T-helper 2 cell (primary cell): ENCODE measurements at places on chromosomes 4 and X.

DNA sequence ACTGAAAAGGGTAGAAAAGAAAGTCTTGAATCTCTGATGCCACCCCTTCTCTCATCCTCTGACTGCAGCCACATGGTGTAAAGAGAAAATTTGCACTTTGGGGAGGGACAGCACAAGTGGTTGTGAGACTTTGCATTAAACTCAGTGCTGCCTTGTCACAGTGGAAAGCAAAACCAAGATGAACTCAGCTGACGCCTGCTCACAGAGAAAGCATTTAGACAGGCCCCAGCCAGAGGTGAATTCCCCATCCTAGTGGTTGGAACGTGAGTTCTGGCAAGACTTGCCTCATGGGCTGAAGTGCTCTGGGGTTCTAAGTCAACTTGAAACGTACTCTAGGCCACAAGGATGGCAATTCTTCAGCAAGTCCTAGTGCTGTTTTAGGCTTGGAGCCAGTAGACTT, 1101.4 kb downstream of the ADGRL3 start:
- no peak for DNase-seq

GRCh38 chrX:20718592-20719380, 452.1 kb upstream of the RPS6KA3 start:
- DNase-seq, result no peak

GRCh38 chr4:56187688-56188087, 199.6 kb downstream of the AASDH start:
- no peak for DNase-seq

DNA sequence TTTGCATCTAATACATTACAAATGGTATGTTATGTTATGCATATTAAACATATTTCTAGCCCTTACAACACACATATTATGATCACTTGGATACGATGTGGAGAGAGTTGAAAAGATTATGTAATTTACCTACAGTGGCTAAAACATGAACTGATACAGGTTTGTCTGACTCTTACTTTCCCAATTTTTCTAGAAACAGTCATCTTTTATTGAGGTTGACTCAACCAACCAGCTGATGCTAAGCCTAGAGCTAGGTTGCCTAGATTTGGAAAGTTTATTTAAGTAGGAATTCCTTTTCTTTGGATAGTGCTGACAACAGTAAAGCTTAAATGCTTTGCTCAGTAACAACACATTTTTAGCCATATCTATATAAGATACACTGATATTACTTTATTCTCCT, 1215.1 kb downstream of the ADGRL3 start:
- DNase-seq, result no peak

- no peak for DNase-seq
Observed at GRCh38 chr4:40749717-40750460, at the start of gene NSUN7. Gene NSUN7 (plus strand): TSS chr4:40749955. CDS start chr4:40750694, 739 bp downstream.

DNA sequence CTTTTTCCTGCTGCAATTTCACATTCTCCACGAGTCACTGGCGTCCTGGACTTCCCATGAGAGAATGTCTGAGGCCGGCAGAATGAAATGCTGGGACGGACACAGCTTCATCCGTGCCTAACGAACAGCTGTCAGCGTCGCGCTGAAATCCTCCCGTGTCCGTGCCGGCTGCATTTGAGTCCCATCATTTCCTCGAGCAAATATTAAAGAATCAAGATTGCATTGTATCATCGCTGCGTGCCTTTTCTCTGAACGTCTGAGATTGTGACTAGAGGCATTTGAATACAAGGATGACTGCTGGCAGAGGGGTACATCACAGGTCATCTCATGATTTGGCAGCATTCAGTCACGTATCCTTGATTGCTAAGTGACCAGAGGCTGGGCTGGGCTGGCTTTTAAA, 279.9 kb downstream of the ASMT start:
- DNase-seq, result no peak

GRCh38 chr4:89039730-89040338, 17.2 kb downstream of the FAM13A start:
- no peak for DNase-seq
